Activated CD8-positive, alpha-beta memory T cell treated with anti-CD3 and anti-CD28 coated beads, Interleukin-2, amount 50 U/mL, for 48 hours (primary cell): ENCODE measurements at places on chromosomes 16 and 17.

DNA sequence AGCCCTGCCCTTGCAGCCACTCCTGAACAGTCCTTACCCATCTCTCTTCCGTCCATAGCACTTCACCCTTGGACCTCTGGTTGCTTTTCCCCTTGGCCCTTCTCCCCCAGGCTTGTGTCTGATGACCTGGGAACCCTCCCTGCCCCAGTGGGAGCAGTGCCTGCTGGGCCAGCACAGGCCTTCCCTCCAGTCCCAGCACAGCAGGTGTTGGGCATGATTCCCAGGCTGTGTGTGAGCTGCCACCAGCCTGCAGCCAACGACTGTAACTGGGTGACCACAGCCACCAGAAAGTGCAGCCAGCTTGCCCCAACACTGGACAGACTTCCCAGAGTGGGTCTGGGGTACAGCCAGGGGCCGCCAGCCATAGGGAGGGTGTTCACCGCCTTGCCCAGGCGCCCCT lies 30.0 kb downstream of the CRAMP1 start:
- no peak for DNase-seq

- no peak for DNase-seq
Observed at GRCh38 chr17:80681215-80681614, 136.6 kb downstream of the RPTOR start.

- no peak for DNase-seq
Observed at GRCh38 chr16:31083081-31083480, 5.7 kb downstream of the PRSS53 start.

GRCh38 chr17:11486868-11487310 lies 111.4 kb upstream of the DNAH9 start:
- DNase-seq, result no peak
